ENCODE measurements at places on chromosomes 5 and 9.

- no peak for DNase-seq
Observed at GRCh38 chr9:113613815-113614413, 150.4 kb downstream of the RGS3 start.

DNA sequence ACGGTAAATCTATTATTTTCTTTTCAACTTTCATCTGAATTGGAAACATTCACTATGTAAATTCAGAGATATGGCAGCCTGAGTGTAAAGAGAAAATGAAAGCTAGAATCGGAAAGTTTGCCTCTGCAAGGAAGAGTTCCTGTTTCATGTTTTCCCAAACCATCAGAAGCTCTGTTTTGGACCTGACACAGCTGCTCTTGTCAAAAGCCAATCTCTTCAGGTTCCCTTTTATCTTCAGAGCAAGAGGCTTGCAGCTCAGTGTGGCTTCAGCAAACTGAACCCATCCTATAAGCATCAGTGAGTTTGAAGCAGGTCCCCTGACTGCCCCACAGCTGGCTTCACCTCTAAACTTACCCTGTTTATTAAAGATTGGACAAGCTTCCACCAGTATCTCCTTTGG, 1099.7 kb downstream of the DTWD2 start:
- no peak for DNase-seq

DNA sequence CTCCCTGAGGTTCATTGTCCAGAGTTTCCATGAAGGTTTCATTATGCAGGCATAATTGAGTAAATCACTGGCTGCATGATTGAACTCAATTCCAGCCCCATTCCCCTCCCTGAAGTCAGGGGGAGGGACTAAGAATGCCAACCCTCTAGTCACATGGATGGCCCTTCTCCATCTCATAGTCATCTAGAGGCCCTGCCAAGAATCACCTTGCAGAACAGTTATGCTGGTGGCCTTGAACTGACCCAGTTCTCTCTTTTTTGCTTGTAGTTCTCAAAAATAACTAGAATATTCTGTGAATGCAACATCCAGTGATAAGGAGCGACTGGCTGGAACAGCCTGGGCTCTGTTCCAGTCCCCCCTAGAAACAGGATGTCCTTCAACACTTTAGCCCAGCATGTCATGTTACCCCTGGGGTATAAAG, 31.7 kb downstream of the SLC35A4 start:
- no peak for DNase-seq

DNA sequence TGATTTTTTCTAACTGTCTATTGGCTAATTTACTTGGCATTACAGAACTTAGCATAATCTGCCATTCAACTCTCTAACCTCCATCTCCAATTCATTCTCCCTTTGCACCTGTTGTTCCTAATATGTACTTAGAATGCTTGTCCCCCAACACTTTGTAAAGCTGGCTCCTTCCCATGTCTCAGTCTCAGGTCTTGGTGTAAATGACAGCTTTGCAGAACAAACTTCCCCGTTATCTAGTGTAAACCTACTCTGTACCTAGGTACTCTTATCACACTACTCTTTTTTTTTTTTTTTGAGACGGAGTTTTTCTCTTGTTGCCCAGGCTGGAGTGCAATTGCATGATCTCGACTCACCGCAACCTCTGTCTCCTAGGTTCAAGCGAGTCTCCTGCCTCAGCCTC, 77.2 kb upstream of the CTNNA1 start:
- no peak for DNase-seq

DNA sequence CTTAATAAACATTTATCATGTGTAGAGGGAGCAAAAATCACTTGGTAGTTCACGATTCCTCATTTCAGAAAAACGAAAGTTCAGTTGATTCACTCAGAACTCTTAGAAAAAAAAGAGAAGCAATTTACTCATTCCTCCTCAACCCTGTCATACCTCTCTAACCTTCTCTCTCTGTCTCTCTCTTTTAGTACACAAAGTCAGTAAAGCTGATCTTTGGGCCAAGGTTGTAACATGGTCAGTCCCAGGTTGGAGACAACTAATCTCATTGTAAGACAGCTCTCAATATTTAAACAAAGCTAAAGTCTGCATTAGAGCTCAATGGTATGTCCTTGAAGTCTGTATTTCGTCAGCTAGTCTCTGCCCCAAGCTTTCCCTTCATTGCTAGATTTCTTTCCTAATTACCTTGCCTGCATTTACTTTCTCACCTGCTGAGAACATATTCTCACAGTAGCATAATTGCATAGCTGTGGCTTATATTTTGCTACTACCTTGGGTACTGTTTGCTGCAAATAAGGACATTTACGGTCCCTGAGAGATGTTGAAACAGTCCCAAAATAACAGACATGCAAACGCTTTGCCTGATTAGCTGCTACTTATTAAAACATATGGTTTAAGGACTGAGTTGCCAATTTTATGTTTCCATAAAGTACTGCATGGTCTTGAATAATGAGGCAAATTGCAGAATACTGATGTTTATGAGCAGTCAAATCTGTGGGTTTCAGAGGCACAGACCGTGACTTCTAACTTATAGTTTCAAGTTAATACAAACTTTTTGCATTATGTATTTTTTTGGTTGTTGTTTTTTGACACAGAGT, 138.3 kb downstream of the GPBP1 start:
- no peak for DNase-seq

DNA sequence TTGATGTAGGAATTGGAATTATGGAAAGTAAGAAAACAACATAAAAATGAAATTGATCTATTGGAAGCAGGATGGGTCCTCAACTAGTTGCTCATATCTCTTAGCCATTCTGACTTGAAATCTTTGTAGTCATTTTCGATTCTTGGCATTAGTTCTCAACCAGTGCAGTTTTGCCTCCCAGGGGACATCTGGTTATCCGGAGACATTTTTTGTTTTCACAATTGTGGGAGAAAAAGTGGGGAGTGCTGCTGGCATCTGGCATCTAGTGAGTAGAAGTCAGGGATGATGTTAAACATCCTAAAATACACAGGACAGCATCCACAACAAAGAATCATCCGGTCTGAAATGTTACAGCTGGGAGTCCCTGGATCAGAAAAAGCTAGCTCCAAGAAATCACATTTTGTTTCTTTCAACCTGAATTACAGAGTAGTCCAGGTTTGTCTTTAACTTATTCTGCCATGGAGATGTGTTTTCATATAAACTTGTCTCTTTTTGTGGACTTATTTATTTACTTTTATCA, 74.9 kb downstream of the FBXL7 start:
- DNase-seq = no peak

DNA sequence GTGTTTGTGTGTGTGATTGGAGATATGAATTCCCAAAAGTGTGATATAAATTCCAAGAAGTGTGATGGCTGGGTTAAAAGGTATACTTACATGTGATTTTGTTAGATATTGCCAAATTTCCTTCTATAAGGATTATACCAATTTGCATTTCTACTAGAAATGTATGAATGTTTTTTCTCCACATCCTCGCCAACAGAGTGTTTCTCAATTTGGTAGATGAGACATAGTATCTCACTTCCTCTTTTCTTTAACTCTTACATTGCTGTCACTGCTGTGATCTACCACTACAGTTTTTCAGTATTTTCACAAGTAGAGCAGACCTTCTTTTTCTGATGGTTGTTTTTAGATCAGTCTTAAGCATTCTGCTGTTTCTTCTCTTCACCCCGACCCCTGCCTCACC, 111.3 kb downstream of the FER start:
- DNase-seq = no peak

GRCh38 chr9:95507464-95508241, 9.1 kb downstream of the PTCH1 start:
- DNase-seq = peak; percentile 24

GRCh38 chr9:118162716-118163115, 458.5 kb downstream of the TLR4 start:
- DNase-seq = no peak

GRCh38 chr9:34457266-34458012, 931 bp downstream of the FAM219A start:
- DNase-seq = peak; percentile 5

GRCh38 chr5:160254706-160255105, 25.4 kb downstream of the FABP6 start:
- DNase-seq = no peak

- no peak for DNase-seq
Observed at GRCh38 chr5:138722544-138723177, 30.6 kb upstream of the CTNNA1 start.
